ENCODE measurements at places on chromosomes 2 and 18.

DNA sequence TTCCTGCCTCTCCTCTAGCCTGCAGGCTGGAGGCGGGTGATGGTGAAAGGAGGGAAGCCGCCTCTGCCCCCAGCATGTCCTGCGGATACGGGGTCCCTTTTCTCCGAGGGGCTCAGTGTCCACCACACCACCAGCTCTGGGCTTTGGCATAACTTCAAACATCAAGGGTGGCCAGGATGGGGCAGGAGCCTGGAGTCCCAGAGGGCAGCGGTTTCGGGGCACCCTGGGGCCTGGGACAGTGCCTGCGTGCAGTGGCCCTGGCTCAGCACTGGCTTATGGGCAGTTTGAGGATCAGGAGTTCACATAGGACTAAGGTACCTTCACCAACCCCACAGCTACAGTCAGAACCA is 85.5 kb upstream of the GPC1 start:
- DNase-seq: no peak

GRCh38 chr18:75041586-75041985 is 167.4 kb downstream of the PTGR3 start:
- DNase-seq: no peak

DNA sequence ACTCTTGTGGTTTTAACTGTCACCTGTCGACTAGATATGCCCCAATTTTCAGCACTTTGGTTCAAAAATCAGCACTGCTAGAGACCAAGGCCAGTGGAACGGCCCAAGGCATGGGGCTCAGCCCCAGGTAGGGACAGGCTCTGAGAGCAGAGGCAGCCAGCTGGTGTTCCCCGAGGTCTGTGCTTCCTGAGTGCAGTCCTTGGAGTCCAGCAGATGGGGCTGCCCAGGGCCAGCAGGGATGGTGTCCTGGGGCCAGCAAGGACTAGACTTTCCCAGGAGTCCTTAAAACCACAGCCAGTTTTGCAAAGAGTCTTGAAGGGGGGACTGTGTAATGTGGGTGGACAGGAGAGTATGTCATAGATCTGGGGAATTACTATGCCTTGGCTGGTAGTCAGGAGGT is 56.3 kb downstream of the POMC start:
- no peak for DNase-seq

DNA sequence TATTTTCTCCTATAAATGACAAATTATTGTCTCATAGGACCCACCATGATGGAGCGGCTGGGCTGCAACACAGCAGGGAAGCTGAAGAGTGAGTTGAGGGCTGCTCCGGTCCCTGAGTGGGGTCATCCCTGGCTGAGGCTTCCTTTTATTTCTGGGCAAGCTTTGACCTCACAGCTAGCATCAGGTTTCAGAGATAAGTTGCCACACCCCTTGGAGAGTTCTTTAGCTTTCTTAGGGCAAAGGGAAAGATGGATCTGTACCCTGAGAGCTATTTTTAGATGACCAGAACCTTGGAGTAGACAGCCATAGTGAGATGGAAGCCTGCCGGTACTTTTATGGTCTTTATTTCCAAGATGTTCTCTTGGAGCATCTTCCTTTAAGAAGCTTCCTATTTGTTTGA is 11.5 kb downstream of the MYL1 start:
- no peak for DNase-seq

DNA sequence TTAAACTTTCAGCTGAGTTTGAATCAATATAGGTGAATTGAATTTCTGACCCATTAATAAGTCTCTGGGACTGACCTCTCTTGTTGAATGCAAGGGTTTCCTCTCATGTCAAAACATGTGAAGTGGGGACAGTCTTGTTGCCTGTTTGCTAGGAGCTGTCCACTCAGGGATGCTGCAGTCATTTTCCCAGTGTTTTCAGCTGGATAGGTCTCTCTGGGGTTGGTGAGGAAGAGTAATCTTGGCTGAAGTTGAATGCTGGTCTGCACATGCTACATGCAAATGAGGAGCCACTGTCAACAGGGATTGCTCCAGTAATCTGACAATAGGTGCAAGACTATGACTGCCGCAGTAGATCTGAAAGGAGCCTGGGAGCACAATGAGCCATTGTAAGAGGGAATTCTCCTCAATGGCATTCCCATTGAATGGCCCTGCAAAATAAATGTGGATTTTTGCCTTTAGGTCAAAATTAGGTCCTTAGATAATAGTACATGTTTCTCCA is 34.1 kb upstream of the IL1RL1 start:
- no peak for DNase-seq

- no peak for DNase-seq
These were observed 226.3 kb upstream of the SMAD7 start for GRCh38 chr18:49177071-49177470.

- DNase-seq: no peak
These were observed 230.4 kb downstream of the MEIS1 start for GRCh38 chr2:66665124-66665984.

DNA sequence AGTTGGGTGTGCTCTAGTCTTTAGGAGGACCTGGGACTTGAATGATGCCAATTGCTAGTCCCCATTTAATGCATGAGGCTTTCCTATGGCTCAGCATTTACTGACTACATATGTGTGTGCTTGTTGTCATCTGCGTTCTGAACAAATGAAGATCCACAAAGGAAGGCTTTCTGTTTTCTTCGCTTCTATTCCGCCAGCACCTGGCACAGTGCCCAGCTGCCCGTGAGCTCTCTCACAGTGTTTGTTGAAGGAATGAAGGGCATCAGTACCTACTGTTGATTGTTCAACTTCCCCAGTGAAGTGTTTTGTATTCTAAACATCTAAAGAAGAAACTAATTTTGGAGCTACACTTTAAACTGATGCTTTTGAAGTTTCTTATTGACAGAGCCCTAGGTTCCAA is 122.4 kb upstream of the LINC00305 start:
- DNase-seq: no peak

- DNase-seq: no peak
These were observed 35.2 kb upstream of the GPR39 start for GRCh38 chr2:132381376-132381775.

- DNase-seq: no peak
These were observed 239.6 kb downstream of the LPIN1 start for GRCh38 chr2:11985817-11986566.

- no peak for DNase-seq
These were observed 37.8 kb upstream of the OLA1 start for GRCh38 chr2:174286172-174286571.

- DNase-seq: no peak
These were observed 92.5 kb upstream of the ZNF532 start for GRCh38 chr18:58772161-58772560.

- no peak for DNase-seq
These were observed 76.0 kb downstream of the GFPT1 start for GRCh38 chr2:69311024-69311416.

- DNase-seq: no peak
These were observed 51.6 kb downstream of the LDAH start for GRCh38 chr2:20771299-20771698.

GRCh38 chr2:128377071-128377910 is 58.6 kb upstream of the HS6ST1 start:
- DNase-seq: no peak

- no peak for DNase-seq
These were observed 222.9 kb downstream of the ZBTB7C start for GRCh38 chr18:48186131-48186766.

DNA sequence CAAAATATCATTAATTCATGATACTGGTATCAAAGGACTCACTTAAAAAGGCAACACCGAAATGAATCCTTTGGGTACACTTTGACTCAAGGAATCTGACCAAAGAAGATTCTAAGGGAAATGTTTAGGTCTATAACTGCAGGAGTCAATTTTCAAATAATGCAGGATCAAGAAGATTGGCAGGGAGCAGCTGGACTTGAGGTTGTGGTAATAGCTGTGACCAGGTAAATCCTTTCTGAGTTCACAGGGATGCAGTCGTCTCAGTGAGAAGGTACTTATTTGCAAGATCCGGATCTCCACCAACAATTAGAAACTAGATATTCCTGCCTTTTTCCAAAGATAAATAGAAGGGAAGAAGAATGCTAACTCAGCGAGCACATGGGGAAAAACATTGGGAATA is 96.9 kb downstream of the SCN9A start:
- no peak for DNase-seq

DNA sequence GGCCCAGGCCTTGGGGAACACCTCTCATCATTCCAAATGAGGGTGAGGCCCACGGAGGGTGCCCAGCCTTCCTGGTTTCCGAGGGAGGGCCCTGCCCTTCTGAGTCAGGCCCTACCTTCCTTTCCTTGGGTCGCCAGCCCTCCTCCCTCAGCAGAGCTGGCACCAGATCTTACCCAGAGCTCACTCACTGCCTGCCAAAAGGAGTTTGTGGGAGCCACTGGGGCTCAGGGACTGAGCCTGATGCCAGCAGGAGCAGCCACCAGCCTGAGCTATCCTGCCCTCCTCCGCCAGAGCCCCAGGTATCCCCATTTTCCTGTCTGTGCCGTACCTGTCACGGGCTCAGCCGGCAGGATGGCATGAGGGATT is 64.1 kb downstream of the NRP2 start:
- DNase-seq: no peak

GRCh38 chr18:22951823-22952222 is 18.7 kb downstream of the RBBP8 start:
- no peak for DNase-seq

GRCh38 chr2:28280619-28281018 is 112.0 kb upstream of the FOSL2 start:
- no peak for DNase-seq

DNA sequence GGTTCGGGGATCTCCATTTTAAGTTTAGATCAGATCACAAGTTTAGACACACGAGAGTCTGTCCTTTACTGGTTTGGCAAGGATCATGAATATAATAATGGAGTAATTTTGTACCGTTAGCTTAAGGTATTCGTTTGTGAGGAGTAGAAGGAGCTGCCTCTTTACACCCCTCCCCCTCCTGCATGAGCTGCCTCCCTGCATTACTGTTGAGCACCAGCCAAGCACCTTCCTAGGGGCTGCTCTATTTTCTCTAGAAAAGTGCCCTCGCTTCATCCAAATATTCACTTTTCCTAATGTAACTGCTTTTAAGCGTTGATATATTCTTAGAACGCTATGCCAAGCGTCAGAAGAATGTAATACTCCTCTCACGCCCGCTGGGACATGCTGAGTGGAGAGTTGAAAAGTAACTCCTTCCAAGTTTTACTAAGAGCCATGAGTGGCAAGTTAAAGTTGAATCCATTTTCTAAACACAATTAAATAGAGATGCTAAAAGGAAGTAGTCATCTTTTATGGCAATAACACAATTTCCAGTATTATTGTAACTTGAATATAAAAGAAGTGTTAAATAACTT is 25.4 kb upstream of the SCN7A start:
- DNase-seq: no peak

- peak; percentile 60 for DNase-seq
These were observed 2.1 kb downstream of the BCL2L11 start for GRCh38 chr2:111122631-111123421.

- no peak for DNase-seq
These were observed 1695.0 kb upstream of the CELF4 start for GRCh38 chr18:39260565-39260964.

GRCh38 chr18:10195529-10195928 is 258.9 kb upstream of the APCDD1 start:
- DNase-seq: no peak

- no peak for DNase-seq
These were observed 75.9 kb downstream of the BABAM2 start for GRCh38 chr2:27966466-27966865.

- DNase-seq: no peak
These were observed 39.6 kb downstream of the INHBB start for GRCh38 chr2:120385355-120386127.
